HepG2 (cell line): ENCODE measurements at places on chromosomes 4 and X.

- H3K4me1 ChIP-seq, result no peaks in the 10 kb centered on the region
- no peak overlapping the region for H3K27ac ChIP-seq
- DNase-seq, result no peak
- H3K36me3 ChIP-seq, result no peaks in the 10 kb centered on the region
- no peaks in the 10 kb centered on the region for H3K27me3 ChIP-seq
Observed at GRCh38 chrX:29297171-29297800, 710.0 kb downstream of the IL1RAPL1 start.

GRCh38 chrX:75230296-75230695 is 43.6 kb upstream of the UPRT start:
- no peaks in the 10 kb centered on the region for H3K27me3 ChIP-seq
- no peak overlapping the region for H3K4me3 ChIP-seq
- no peak for DNase-seq
- no peak overlapping the region for H3K27ac ChIP-seq
- H3K36me3 ChIP-seq, result no peaks in the 10 kb centered on the region

GRCh38 chrX:153494541-153495361 is at the start of gene BGN:
TSS of gene BGN (plus strand) at chrX:153494980. CDS start at chrX:153504632, 9,652 bp downstream.
- H3K4me3 ChIP-seq, result peak within 1 kb of the TSS; percentile 58; the same call in 1 of the 2 replicates
- no peaks in the 10 kb centered on the region for H3K36me3 ChIP-seq
- H3K27ac ChIP-seq, result no peak within 1 kb of the TSS

DNA sequence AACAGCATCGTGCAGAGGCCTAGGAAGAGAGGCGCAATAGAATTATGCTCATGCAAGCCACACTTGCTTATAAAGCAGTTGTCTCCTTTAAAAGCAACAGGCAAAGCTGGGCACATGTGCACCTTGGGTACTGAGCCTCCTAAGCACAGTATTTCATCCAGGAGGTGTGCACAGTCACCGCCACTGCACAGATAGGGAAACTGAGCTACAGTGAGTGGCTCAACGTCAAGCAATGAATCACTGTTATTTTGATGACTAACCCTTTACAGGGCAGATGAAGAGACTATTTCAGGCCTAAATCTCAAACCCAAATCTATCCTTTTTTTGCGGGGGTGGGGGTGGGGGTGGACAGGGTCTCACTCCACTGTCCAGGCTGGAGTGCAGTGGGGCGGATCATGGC is 42.3 kb downstream of the BCOR start:
- no peak overlapping the region for H3K27ac ChIP-seq
- DNase-seq, result no peak
- no peaks in the 10 kb centered on the region for H3K27me3 ChIP-seq
- H3K36me3 ChIP-seq, result peaks cover 10% of the 10 kb centered on the region

- H3K4me3 ChIP-seq, result no peak overlapping the region
- peaks cover 65% of the 10 kb centered on the region for H3K4me1 ChIP-seq
- no peak overlapping the region for H3K27ac ChIP-seq
- no peak for DNase-seq
- peaks cover 45% of the 10 kb centered on the region for H3K36me3 ChIP-seq
Observed at GRCh38 chrX:133749370-133749769, 236.0 kb downstream of the GPC3 start.

DNA sequence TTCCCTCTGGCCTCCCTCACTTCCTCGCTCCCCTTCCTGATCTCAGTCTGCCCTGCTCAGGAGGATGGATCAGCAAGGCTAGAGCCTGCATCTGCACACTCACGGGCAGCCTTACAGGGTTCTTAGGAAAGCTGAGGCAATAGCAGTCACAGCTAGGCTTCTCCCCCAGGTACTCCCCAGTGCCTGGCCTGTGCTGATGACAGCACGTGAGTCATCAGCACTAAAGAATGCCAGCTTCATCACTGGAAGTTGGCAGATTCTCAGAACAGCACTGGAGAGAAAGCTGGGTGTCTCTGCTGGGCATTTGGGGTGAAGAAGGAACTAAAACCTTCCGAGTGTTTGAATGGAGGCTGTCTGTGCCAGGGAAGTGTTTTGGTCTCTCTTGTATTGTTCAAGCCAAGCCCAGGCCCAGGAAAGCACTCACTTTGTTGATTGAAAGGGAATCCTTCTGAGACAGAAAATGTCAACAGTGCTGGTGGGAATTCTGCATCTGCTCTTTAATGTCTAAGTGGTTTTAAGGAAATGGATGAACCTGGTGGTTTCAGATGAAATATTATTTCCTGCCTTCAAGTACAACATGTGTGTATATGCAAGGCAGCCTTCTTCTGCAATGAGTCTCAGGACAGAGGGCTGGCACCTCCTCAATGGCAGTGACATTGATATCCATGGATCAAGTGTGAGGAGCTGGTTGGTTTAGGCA is 73.0 kb upstream of the SCOC start:
- H3K4me1 ChIP-seq, result 0 out of 2 replicates have a peak, but pooled peaks cover 8% of the 10 kb centered on the region
- DNase-seq, result no peak
- no peak overlapping the region for H3K4me3 ChIP-seq
- H3K36me3 ChIP-seq, result no peaks in the 10 kb centered on the region

DNA sequence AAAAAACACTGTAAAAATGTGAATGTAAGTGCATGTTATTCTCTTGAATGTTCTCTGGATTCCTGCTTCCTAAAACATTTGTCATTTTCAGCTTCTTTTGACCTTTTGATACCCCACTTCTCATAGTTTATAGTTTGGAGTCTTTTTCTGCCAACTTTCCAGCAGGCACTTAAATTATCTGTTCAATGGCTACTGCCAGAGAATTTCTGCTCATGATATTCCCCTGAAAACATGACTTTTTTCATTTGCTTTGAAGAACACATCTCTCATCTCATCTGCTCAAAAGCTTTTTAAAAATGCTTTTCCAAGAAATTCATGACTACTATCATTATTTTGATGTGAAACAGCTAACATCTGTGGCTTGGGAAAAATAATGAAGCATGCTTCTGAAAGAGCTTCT is 269.7 kb upstream of the PCDH7 start:
- no peak overlapping the region for H3K4me3 ChIP-seq
- H3K27me3 ChIP-seq, result no peaks in the 10 kb centered on the region
- DNase-seq, result no peak
- no peak overlapping the region for H3K27ac ChIP-seq
- no peaks in the 10 kb centered on the region for H3K4me1 ChIP-seq

- DNase-seq, result no peak
- no peaks in the 10 kb centered on the region for H3K27me3 ChIP-seq
- H3K36me3 ChIP-seq, result no peaks in the 10 kb centered on the region
- no peak overlapping the region for H3K27ac ChIP-seq
Observed at GRCh38 chr4:30956916-30957315, 236.7 kb downstream of the PCDH7 start.

DNA sequence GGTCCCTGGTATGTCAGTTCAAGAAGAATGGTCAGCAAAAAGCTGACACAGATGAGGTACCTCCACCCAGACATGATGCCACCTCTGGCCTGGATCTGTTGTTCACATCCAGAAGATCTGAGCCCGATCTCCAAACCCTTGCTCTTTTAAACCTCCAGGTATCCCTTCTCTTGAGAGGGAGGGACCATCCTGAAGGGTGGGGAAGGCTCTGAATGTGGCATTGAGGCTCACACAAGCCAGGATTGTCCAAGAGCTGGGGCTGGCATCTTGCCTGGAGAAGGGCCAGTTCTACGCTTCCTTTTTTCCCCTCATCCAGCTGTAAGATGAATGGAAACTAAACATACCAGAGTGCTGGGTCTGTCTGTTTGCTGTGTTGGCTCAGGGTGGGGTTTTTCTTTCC is at the start of gene ITIH6:
ITIH6 (minus strand) TSS at position 119 of the 400 bp plus-strand sequence; CDS start at position 74, 45 bp downstream.
- DNase-seq, result no peak
- H3K27me3 ChIP-seq, result no peaks in the 10 kb centered on the region
- H3K4me3 ChIP-seq, result no peak within 1 kb of the TSS
- H3K36me3 ChIP-seq, result no peaks in the 10 kb centered on the region

- H3K4me1 ChIP-seq, result no peaks in the 10 kb centered on the region
- H3K27me3 ChIP-seq, result no peaks in the 10 kb centered on the region
- H3K4me3 ChIP-seq, result no peak overlapping the region
- DNase-seq, result no peak
Observed at GRCh38 chr4:18201885-18202284, 180.3 kb upstream of the LCORL start.

DNA sequence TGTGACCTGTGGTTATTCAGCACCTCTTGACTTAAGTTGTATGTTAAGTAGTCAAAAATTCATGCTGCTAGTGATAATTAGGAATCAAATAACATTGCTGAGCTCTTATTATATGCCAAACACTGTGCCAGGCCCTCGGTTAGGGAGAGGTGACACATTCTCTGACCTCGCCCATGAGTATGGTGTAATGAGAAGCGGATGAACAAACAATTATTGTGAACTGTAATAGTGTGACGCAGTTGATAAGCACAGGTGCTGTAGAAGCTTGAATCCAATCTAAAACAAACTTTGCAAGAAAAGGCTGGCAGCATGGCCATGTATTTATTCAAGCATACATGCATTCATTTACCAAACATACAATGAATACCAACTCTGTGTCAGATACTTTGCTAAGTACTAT is 303.5 kb upstream of the HS3ST1 start:
- no peak for DNase-seq
- no peak overlapping the region for H3K27ac ChIP-seq
- H3K36me3 ChIP-seq, result no peaks in the 10 kb centered on the region
- H3K27me3 ChIP-seq, result no peaks in the 10 kb centered on the region
- H3K4me1 ChIP-seq, result no peaks in the 10 kb centered on the region
- no peak overlapping the region for H3K4me3 ChIP-seq

GRCh38 chrX:27599928-27600327 is 9.8 kb downstream of the DCAF8L2 start:
- no peaks in the 10 kb centered on the region for H3K27me3 ChIP-seq
- H3K4me1 ChIP-seq, result no peaks in the 10 kb centered on the region
- peak; percentile 0 for DNase-seq
- H3K4me3 ChIP-seq, result no peak overlapping the region

DNA sequence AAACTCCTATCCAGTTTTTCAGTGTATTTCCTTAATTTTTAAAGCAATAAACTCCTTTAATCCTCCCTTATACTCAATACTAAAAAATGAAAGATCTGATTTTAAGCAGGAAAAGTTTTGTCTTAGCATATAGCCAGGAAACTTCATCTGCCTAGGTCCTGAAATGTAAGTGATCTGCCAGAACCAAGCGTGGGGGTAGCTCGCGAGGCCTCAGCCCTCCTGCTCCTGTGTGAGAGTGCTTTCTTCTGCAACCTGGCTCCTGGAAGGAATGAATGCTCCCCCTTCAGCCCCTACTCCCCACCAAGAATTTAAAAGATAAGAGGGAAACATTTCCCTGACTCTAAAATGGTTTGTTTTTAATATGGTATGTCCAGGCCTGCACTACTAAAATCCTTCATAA is 160.1 kb downstream of the CBR4 start:
- H3K4me3 ChIP-seq, result no peak overlapping the region
- no peak overlapping the region for H3K27ac ChIP-seq
- H3K27me3 ChIP-seq, result no peaks in the 10 kb centered on the region
- 0 out of 2 replicates have a peak, but pooled peaks cover 7% of the 10 kb centered on the region for H3K4me1 ChIP-seq
- DNase-seq, result no peak
- H3K36me3 ChIP-seq, result no peaks in the 10 kb centered on the region

GRCh38 chr4:148056879-148057278 is 325.0 kb downstream of the ARHGAP10 start:
- no peak for DNase-seq
- no peak overlapping the region for H3K4me3 ChIP-seq
- no peaks in the 10 kb centered on the region for H3K36me3 ChIP-seq
- no peaks in the 10 kb centered on the region for H3K27me3 ChIP-seq
- H3K27ac ChIP-seq, result no peak overlapping the region

GRCh38 chrX:3177851-3178250 is 136.6 kb downstream of the ARSF start:
- H3K4me1 ChIP-seq, result no peaks in the 10 kb centered on the region
- no peaks in the 10 kb centered on the region for H3K27me3 ChIP-seq
- no peaks in the 10 kb centered on the region for H3K36me3 ChIP-seq
- H3K4me3 ChIP-seq, result no peak overlapping the region
- peak; percentile 1 for DNase-seq

GRCh38 chr4:25000639-25001038 is 30.1 kb downstream of the LGI2 start:
- H3K27me3 ChIP-seq, result no peaks in the 10 kb centered on the region
- H3K4me3 ChIP-seq, result no peak overlapping the region
- no peak overlapping the region for H3K27ac ChIP-seq
- H3K4me1 ChIP-seq, result no peaks in the 10 kb centered on the region
- H3K36me3 ChIP-seq, result no peaks in the 10 kb centered on the region
- no peak for DNase-seq

DNA sequence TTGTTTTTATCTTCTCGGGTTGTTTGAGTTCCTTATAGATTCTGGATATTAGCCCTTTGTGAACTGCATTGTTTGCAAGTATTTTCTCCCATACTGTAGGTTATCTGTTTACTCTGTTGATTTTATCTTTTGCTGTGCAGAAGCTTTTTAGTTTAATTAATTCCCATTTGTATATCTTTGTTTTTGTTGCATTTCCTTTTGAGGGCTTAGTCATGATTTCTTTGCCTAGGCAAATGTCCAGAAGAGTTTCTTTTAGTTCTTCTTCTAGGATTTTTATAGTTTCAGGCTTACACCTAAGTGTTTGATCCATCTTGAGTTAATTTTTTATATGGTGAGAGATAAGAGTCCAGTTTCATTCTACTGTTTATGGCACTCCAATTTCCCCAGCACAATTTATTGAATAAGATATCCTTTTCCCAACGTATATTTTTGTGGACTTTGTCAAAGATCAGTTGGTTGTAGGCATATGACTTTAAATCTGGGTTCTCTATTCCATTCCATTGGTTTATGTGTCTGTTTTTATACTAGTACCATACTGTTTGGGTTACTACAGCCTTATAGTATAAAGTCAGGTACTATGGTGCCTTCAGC is 54.3 kb downstream of the EGF start:
- H3K27me3 ChIP-seq, result no peaks in the 10 kb centered on the region
- no peak for DNase-seq
- no peak overlapping the region for H3K4me3 ChIP-seq

DNA sequence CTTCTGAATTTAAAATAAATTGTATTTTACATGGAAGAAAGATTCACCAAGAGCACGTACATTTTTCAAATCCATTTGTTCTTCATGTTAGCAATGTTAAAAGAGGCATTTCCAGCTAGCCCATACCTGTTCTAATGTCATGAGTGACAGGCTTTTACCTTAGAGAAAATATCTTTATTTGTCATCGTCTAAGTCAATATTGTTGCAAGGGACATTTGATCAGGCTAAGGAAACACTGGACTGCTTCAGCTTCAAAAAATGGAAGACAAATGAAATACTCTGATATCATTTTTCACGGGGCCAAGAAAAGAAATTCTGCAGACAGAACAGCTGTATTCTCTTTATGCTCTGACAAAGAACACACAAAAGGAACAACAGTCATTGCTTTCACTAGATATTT is 207.7 kb downstream of the RCHY1 start:
- no peak overlapping the region for H3K27ac ChIP-seq
- no peaks in the 10 kb centered on the region for H3K4me1 ChIP-seq

GRCh38 chrX:134936542-134936941 is 54.2 kb upstream of the SMIM10 start:
- peaks cover 29% of the 10 kb centered on the region for H3K4me1 ChIP-seq
- H3K27ac ChIP-seq, result no peak overlapping the region
- H3K4me3 ChIP-seq, result no peak overlapping the region

DNA sequence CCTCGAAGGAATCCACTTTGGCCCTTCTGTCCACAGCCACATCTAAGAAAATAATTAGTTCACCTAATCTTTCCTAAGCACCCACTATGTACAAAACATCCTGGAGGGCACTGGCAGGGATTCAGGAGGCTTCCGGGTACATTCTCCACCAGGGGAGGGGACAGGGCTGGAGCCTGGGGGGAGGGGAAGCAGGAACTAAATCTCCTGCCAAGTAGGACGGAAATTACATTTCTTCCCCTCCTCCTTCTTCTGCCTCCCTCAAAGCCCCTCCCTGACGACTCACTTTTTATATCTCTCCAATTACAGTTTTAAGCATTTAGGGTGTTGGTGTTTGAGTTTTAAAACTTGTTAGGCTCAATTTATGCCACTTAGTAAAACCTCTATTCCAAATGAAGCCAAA is 203.1 kb downstream of the BCOR start:
- H3K27ac ChIP-seq, result no peak overlapping the region
- no peak for DNase-seq
- 0 out of 2 replicates have a peak, but pooled peaks cover 9% of the 10 kb centered on the region for H3K4me1 ChIP-seq
- no peaks in the 10 kb centered on the region for H3K36me3 ChIP-seq
- no peak overlapping the region for H3K4me3 ChIP-seq
